ENCODE measurements at places on chromosomes 3 and 15.

DNA sequence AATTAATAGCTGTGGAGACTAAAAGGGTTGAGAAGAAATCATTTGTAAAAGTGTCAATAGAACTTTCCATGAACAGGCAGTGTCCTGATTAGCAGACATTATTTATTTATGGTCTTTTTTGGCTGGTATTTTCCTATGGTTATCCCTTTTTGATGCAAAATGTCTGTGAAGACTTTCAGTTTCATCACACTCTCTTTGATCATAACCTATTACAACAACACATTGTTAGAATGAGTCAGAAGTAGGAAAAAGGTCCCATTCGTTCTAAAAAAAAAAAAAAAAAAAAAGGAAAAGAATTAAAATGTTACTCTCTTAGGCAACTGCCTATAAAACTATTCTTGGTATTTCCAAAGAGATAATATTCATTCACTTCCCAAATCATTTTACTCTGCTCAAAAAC lies 62.1 kb downstream of the SLC49A4 start:
- DNase-seq = no peak

- no peak for DNase-seq
Observed at GRCh38 chr3:187994221-187995042, 159.5 kb upstream of the LPP start.

DNA sequence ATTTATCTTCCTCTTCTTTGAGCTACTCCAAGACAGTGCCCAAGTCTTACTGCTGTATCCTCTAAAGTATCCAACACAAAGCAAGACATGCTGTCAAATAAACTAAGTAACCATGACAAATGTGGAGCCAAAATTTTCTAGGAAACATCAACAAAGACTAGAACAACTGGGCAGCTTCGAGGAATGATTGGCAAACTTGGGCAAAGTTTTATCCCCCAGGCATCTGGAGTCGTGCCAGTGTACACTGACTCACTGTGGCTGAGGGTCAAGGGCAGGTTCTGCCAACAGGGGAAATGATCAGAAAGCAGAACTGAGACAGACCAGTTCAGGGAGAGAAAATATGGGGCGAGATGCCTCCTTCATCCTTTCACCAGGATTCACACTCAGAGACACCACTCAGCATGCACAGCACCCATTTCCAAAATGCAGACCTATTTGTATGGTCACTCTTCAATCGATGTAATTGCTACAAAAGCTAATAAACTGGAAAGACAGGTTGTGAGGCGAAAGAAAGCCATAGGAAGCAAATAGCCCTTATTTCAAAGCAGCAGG lies 65.8 kb downstream of the MB21D2 start:
- no peak for DNase-seq

GRCh38 chr3:169475576-169475975 lies 187.9 kb downstream of the MECOM start:
- no peak for DNase-seq

GRCh38 chr3:12483410-12483809 lies 870 bp upstream of the TSEN2 start:
- no peak for DNase-seq

- no peak for DNase-seq
Observed at GRCh38 chr3:14511623-14512280, 28.4 kb downstream of the GRIP2 start.

- no peak for DNase-seq
Observed at GRCh38 chr15:64051407-64052259, 5.3 kb upstream of the DAPK2 start.

DNA sequence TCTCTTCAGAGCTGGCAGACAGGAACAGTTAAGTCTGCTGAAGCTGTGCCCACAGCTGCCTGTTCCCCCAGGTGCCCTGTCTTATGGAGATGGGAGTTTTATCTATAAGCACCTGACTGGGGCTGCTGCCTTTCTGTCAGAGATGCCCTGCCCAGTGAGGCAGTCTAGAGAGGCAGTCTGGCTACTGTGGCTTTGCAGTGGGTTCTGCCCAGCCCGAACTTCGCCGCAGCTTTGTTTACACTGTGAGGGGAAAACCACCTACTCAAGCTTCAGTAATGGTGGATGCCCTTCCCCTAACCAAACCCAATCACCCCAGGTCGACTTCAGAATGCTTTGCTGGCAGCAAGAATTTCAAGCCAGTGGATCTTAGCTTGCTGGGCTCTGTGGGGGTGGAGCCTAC lies 91.2 kb downstream of the SLC25A26 start:
- DNase-seq = no peak

Measured in NCI-H1694 treated with DMSO at 0.1 percent for 48 hours (cell line).